ENCODE measurements at places on chromosomes 2 and 18. TPM values are rescaled to one million over a fixed set of nuclear protein-coding genes. Genes with fewer than 3 reads are reported as not detected.

GRCh38 chr2:98778741-98779483 is 48.0 kb upstream of the MGAT4A start:
- H3K27ac ChIP-seq = no peak overlapping the region
- no peaks in the 10 kb centered on the region for H3K27me3 ChIP-seq
- no peaks in the 10 kb centered on the region for H3K4me1 ChIP-seq
- peaks cover 5% of the 10 kb centered on the region for H3K36me3 ChIP-seq
- H3K4me3 ChIP-seq = no peak overlapping the region
- DNase-seq = no peak

SATB2 gene
- 4.0 TPM for total RNA-seq

SLC11A1 gene
- total RNA-seq = 0.76 TPM

MAP2 gene
- 7.2 TPM for total RNA-seq

DNA sequence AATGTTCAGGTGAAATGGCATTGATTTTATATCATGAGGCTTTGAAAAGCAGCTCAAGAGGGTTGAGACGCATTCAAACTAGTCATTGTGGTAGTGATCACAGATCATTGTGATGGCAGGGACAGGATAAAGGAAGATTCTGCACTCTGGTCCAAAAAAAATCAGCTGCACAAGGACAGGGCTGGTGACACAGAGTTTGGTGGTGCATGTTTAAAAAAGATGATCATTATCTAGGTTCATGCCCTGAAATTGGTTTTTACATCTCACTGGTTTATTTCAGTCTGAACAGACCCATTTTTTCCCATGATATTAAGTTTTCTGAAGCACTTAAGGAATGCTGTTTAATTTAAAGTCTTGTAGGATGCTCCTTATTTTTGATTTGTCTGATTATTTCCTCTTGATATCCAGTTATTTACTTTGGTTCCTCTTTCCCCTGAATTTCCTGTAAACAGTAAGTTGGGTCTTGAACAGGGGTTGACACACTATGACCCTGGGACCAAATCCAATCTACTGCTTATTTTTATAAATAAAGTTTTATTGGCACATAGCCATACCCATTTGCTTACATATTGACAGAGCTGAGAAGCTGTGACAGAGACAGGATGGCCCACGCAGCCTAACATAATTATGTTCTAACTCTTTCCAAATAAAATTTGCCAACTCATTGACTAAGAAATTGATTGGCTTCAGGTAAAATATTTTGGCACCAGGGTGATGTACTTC is 98.4 kb downstream of the UPP2 start:
- H3K36me3 ChIP-seq = no peaks in the 10 kb centered on the region

- no peak overlapping the region for H3K4me3 ChIP-seq
- H3K27ac ChIP-seq = no peak overlapping the region
- H3K27me3 ChIP-seq = peaks cover 87% of the 10 kb centered on the region
- no peak for DNase-seq
- peaks cover 13% of the 10 kb centered on the region for H3K4me1 ChIP-seq
Observed at GRCh38 chr2:232416521-232417470, 10.2 kb downstream of the ALPG start.

- H3K4me3 ChIP-seq = no peak overlapping the region
- H3K27me3 ChIP-seq = no peaks in the 10 kb centered on the region
- no peak for DNase-seq
- H3K27ac ChIP-seq = no peak overlapping the region
Observed at GRCh38 chr2:72713857-72714256, 112.0 kb downstream of the EXOC6B start.

- no peak overlapping the region for H3K27ac ChIP-seq
- H3K4me3 ChIP-seq = no peak overlapping the region
- no peak for DNase-seq
- no peaks in the 10 kb centered on the region for H3K4me1 ChIP-seq
- H3K27me3 ChIP-seq = no peaks in the 10 kb centered on the region
- H3K36me3 ChIP-seq = no peaks in the 10 kb centered on the region
Observed at GRCh38 chr2:80186262-80186661, 118.3 kb downstream of the LRRTM1 start.

- H3K27me3 ChIP-seq = no peaks in the 10 kb centered on the region
- no peak overlapping the region for H3K27ac ChIP-seq
- peaks cover 11% of the 10 kb centered on the region for H3K36me3 ChIP-seq
- DNase-seq = no peak
Observed at GRCh38 chr2:45505138-45505537, 105.9 kb downstream of the SRBD1 start.

SNRPD1 gene
- 64.1 TPM for total RNA-seq

GRCh38 chr2:182594286-182594685 is 121.8 kb upstream of the DNAJC10 start:
- H3K4me1 ChIP-seq = peaks cover 28% of the 10 kb centered on the region
- no peak for DNase-seq
- H3K36me3 ChIP-seq = no peaks in the 10 kb centered on the region
- H3K27ac ChIP-seq = no peak overlapping the region

ACVR1C gene
- 0.14 TPM for total RNA-seq

GRCh38 chr2:232117413-232117812 is 155.9 kb downstream of the DIS3L2 start:
- H3K4me3 ChIP-seq = no peak overlapping the region
- no peak overlapping the region for H3K27ac ChIP-seq
- peaks cover 10% of the 10 kb centered on the region for H3K36me3 ChIP-seq
- no peaks in the 10 kb centered on the region for H3K27me3 ChIP-seq
- H3K4me1 ChIP-seq = peaks cover 11% of the 10 kb centered on the region

LTBP1 gene
- total RNA-seq = 80.2 TPM

DNA sequence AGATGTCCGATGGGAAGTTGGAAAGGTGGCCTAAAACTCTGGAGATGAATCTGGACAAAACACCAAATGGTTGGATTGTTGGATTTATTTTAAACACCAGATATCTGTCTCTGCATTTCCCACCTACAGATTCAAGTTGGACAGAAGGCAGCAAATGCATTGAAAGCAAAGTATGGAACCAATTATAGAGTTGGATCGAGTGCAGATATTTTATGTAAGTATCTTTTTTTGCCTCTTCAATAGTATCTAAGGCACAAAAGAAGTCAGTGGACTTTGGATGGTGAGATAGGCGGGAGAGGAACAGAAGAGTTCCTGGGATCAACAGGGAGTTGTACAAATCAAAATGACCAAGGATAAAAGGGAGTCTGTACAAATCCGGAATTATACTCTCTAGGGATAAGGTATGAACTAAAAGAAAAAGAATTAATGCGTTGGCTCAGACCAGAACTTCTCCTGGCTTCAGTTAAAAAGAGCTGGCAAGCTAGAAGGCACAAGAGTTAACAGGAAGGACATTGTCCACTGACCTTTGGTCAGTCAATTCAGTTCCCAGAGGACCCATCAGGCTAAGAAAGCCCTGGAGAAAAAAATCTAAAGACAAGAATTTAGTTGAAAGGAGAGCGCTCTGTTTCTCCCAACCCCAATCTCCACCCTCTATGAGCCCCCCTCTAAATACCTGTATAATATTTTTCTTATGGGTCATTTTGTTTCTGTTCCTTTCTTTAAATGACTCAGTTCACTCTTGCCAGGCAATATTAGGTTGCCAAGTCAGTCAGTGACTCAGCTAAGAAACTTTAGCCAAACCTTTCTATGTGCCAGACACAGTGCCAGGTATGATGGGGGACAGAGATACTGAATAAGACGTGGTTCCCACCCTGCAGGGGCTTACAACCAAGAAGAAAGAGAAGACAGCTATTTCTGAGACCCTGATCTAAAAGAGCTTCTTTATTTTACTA is 29.1 kb downstream of the CPO start:
- H3K36me3 ChIP-seq = no peaks in the 10 kb centered on the region
- DNase-seq = no peak
- H3K4me3 ChIP-seq = no peak overlapping the region
- no peak overlapping the region for H3K27ac ChIP-seq

DNA sequence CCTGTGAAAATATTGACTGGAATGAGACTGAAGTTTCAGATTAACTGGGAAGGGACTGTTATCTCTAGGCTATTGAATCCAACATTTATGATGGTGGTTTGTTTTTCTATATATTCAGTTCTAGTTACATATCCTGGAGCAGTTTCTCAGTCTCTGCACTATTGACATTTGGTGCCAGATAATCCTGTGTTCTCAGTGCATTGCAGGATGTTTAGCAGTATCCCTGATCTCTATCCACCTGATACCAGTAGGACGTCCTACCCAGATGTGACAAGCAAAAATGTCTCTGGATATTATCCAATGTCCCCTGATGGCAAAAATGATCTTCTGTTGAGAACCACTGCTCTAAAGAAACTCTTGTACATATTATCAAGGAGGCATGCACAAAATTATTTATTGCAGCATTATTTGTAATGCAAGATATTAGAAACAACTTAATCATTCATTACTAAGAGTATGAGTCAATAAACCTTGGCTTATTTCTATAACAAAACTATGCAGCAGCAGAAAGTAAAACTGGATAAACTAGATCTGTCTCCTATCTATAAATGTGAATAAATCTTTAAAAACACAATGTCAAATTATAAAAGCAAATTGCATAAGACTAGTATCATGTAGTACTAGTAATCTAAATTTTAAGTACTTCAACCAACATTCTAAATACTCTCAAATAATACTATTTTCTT is 369.3 kb upstream of the RND3 start:
- DNase-seq = no peak
- no peaks in the 10 kb centered on the region for H3K27me3 ChIP-seq
- no peak overlapping the region for H3K4me3 ChIP-seq
- H3K27ac ChIP-seq = no peak overlapping the region
- peaks cover 25% of the 10 kb centered on the region for H3K4me1 ChIP-seq
- no peaks in the 10 kb centered on the region for H3K36me3 ChIP-seq
